Lung microvascular endothelial cell (primary cell): ENCODE measurements at places on chromosomes 4 and X.

DNA sequence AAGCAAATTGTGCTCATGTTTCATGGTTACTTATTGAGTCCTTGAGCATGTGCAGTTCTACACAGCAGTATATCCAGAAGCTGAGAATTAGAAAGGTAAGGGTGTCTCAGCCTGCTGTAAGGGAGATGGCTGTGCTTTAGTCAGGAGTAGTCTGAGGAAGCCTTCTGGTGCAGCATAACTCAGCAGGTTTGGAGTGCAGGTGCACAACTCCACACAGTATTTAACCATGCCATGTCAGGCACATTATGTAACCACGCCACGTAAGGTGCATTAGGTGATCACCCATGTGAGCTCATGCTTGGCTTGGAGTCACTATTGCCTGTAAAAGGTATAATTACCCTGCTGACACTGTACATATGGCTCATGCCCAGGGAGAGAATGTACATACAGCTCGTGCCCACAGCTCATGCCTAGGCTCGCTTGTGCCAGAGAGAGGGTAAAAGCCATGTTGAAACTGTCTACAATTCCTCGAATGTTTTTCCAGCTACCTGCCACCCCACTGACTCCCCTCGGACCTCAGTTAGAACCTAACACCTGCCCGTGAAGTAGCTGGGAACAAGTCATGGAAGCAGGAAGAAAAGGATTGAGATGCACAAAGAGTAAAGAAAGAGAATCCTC lies 37.8 kb downstream of the UCHL1 start:
- peak; percentile 11 for DNase-seq

DNA sequence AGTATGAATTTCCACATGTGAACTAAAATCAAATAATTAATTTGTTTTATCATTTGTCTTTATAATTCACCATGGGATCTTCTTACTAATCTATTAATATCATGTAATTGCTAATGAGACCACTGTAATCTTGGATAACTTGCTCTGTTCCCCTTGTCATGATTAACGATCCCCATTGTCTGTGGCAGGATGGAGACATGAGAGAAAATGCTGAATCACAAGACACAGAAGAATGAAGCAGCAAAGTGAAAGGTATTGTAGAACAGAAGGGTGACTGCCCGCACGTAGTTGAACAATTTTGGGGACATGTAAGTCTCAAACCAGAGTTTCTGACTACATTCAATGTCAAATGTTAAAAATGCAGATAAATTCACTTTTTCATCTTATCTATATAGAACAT lies 135.2 kb downstream of the EPHA5 start:
- peak; percentile 72 for DNase-seq

DNA sequence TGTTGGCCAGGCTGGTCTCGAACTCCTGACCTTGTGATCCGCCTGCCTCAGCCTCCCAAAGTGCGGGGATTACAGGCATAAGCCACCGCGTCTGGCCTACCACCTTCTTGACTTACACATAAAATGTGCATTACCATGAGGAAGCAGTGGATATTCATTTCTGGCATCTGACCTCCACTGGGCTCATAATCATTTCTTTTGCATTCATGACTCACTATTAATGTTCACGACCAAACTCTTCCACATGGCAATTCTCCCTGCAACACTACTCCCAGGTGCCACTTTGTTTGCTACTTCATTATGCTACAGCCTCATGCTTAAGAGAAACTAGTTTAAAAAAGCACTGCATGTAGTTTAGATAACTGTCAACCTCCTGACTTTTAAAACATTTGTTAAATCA lies 22.7 kb downstream of the RASGEF1B start:
- DNase-seq = no peak

- peak; percentile 79 for DNase-seq
Observed at GRCh38 chr4:121551881-121552280, 144.9 kb downstream of the ANXA5 start.

GRCh38 chr4:15657366-15657765 lies 2.2 kb upstream of the FBXL5 start:
- no peak for DNase-seq

- DNase-seq = no peak
Observed at GRCh38 chr4:186545436-186545835, 9.9 kb downstream of the MTNR1A start.
